ENCODE measurements at places on chromosomes 1 and 21.

DNA sequence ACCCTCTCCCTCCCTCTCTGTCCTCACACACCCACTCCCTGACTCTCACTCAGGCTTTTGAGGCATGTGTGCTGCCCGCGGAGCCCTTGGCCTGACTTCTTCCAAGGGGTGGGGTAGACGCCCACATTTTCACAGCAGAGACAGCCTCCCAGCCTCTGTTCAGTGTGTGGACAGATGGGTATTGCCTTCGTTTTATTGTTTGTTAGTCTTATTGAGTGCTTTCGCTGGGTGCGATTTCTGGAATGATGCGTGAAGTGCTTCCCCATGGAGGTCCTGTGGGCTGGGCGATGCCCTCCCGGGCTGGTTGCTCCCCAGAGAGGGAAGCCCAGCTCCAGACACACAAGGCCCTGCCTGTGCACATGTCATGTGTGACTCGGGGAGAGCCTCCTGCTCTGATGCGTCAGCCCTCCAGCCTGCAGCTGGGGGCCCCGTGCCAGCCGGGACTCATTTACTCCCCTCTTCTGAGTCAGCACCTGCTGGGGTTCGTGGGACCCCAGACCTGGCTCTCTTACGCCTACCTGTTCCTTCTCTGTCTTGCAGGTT lies 14.7 kb downstream of the PDXK start:
- DNase-seq: peak; percentile 74

- no peak for DNase-seq
Observed at GRCh38 chr1:238153939-238154338, 263.2 kb upstream of the ZP4 start.

DNA sequence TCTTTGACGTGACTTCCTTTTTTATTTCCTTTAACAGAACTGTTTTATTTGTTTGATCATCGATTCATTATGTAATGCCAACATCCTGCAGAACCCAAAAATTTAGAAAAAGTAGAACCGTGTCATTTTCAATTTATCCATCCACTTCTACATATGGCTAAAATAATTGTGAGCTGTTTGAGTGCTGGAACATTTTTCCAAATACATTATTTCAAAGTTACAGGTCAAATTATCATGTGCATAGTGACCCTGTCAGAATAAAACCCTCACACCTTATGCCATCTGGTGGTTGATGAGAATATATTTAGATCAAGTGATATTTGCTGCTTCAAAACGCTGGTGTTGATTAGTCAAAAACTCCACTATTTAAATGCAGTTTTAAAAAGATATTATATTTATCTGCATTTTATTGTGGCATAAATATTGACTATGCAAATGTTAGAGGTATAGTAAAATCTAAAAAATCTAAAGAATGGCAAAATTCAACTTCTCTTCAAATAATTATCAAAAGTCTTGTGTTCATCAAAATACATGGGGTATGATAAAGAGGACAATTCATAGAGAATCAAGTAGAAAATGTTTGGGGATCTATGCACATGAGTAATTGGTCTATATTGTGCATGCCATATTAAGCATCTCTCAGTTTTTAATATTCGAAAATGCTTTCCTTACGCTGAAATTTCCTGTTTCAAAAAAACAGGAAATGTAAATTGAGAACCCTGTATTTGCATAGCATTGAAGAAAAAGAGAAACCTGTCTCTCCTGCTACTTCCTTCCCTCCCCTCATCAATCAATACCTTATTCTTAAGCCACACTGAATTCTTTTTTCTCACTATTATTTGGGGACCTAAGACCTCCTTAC lies 39.7 kb downstream of the UBE2U start:
- DNase-seq: peak; percentile 45

GRCh38 chr1:206506405-206507283 lies 687 bp upstream of the RASSF5 start:
- DNase-seq: no peak

DNA sequence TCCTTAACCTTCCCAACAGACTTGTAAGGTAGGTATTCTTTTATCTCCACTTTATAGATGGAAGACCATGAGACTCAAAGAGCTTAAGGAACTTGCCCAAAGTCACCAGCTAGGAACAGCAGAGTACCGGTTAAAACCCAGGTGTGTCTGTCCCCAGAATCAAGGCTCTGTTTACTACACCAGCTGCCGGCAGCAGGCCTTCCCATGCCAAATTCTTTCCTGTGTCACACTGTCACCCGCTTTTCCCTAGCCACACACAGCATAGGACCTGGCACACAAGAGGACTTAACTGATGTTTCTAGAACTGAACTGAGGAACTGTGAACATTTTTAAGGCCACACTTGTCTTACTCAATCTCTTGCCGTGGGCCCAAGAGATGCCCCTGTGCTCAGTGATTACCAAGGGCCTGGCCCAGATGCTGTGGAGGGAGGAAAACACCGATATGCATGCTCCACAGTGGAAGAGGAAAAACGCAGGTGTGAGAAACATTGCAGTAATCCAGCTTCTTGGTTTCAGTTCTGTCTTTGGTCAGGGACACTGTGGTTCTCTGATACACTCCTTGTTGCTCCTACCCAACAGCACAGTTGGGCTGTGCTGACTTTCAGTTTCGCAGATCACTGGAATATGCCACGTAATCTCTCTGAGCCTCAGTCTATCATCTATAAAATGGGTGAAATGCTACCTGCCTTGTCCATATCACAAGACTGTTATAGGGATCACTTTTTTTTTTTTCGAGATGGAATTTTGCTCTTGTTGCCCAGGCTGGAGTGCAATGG lies 13.9 kb upstream of the LY9 start:
- DNase-seq: no peak

GRCh38 chr1:156693848-156694689 lies 11.3 kb downstream of the CRABP2 start:
- DNase-seq: no peak

- no peak for DNase-seq
Observed at GRCh38 chr1:98314601-98315000, 346.9 kb upstream of the SNX7 start.

DNA sequence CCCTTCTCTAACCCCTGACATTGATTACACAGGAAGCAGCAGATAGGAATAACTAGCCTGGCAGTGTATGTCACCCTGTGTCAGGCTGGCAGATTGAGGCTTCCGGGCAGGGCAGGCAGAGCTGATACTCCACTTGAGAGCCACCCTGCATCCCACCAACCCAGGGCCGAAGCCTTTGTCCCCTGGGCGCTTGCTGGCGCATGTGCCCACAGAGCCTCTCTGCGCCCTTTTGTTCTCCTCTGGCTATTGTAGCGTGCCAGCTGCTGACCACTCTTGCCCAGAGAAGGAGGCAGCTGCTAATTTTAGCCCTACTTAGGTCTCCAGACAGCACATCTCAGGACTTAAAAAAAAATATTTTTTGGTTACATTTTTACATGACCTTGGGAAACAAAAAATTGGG lies 304.9 kb downstream of the HHAT start:
- no peak for DNase-seq

- no peak for DNase-seq
Observed at GRCh38 chr1:15683345-15684039, 628 bp upstream of the PLEKHM2 start.

DNA sequence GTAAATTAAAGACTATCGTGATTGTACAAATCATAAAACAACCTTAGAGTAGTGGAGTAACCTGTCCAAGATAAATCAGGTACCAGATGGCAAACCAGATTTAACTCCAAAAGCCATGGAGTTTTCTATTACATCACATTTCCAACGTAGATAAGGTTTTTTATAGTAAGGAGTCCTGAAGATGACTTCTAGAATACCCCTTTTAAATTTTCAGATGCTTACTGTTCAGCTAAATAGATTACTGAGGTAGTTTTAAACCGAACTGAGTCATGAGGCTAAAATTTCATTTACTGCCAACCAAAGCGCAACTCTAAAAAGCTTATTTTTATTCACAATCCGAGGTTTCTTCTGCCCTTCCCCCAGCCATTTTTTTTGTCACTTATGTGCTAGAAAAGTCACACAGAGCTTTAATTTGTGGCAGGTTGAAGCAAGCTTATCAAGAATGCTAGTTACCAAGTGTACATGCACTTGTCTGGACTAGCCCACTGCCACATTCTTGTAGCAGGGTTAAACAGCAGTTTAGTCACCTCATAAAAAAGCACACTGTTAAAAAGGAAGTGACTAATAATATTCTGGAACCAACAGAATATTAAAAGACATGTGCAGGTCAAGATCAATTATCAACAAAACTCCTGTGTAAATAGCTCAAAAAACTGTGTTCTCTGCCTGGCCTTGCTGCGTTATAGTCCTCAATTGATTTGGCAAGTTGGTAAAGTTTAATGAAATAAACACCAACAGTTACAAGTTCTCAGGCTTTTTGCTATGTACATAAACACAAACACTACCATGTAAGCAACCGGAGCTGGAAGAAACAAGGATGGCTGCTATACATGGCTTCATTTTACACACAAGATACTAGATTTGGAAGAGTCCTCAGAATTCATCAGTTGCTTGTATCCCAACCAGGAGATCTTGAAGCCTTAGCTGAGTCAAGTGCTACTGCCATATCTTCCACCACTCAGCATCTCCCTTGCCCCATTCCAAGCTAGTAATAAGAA lies 180.3 kb upstream of the DMRTA2 start:
- DNase-seq: peak; percentile 67

DNA sequence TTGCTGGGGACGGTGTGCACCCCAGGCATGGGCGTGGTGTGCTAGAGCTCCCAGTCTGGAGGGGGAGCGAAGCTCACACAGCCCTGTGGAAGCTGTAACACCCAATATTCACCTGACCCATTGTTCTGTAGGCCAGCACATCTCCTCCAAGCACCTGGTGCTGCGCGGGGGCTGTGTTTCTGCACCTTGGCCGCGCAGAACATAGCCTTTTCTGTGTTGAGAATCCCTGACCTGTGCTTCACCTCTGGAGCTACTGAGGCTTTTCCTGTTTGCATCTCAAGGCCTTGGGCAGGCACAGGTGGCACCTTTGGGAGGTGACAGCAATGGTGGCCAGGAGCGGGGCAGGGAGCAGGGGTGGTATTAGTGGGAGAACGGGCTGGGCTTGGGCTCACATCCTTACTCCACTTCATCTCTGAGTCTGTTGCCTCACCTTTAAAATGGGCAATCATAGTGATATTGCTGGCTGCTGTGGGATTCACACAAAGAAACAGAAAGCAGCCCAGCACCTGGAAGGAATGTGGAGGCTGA lies 343.9 kb upstream of the AJAP1 start:
- DNase-seq: no peak

- no peak for DNase-seq
Observed at GRCh38 chr1:19936061-19936750, 12.8 kb upstream of the PLA2G2E start.

- no peak for DNase-seq
Observed at GRCh38 chr21:45558044-45558721, 15.9 kb upstream of the SLC19A1 start.

DNA sequence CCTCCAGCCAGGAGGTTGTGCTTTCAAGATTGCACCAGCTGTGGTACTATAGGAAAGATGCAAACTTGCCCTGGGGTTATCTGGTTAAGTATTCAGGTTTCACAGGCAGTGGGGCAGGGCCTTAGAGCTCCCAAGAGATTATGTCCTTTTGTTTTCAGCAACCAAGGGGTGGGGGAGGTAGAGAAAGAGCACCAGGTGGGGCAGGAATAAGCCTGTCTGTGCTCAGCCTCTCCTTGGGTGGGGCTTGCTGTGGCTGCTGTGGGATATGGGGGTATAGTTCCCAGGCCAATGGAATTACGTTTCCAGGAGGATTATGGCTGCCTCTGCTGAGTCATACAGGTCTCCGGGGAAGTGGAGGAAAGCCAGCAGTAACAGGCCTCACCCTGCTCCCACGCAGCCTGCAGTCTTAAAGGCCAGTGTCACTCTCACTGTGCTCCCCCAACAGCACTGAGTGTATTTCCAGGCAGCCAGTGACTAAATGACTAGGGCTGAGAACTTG lies 508.6 kb downstream of the RWDD3 start:
- DNase-seq: no peak

- DNase-seq: no peak
Observed at GRCh38 chr1:110094931-110095654, 17.1 kb upstream of the UBL4B start.

GRCh38 chr1:94339206-94339927 lies 78.8 kb upstream of the ABCD3 start:
- DNase-seq: no peak

DNA sequence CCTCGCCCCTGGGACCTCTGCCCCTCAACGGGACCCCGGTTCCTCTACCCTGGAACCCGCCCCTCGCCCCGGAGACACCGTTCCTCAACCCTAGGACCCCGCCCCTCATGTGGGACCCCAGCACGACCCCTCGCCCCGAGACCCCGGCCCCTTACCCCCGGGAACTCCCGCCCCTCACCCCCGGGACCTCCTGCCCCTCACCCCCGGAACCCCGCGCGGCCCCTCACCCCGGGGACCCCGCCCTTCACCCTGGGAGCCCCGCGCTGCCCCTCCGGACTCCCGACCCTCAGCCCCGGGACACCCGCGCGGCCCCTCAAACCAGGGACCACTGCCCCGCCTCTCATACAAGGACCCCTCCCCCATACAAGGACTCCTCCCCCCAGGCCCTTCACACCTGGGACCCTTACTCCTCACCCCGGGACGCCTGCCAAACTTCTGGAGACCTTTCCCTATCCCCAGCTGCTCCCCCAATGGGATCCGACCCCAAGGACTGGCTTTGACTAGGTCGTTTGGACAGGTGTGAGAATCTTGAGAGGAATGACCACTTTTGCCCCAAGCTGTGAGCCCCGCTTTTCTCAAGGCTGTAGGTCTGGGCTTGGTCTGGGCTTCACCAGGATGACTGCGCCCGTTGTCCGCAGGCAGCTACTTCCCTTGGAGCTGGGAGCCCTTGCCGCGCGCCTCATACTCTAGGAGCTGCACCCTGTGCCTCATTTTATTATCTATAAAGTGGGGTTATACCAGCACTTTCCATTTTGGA lies 843 bp downstream of the DIP2A start:
- peak; percentile 30 for DNase-seq

DNA sequence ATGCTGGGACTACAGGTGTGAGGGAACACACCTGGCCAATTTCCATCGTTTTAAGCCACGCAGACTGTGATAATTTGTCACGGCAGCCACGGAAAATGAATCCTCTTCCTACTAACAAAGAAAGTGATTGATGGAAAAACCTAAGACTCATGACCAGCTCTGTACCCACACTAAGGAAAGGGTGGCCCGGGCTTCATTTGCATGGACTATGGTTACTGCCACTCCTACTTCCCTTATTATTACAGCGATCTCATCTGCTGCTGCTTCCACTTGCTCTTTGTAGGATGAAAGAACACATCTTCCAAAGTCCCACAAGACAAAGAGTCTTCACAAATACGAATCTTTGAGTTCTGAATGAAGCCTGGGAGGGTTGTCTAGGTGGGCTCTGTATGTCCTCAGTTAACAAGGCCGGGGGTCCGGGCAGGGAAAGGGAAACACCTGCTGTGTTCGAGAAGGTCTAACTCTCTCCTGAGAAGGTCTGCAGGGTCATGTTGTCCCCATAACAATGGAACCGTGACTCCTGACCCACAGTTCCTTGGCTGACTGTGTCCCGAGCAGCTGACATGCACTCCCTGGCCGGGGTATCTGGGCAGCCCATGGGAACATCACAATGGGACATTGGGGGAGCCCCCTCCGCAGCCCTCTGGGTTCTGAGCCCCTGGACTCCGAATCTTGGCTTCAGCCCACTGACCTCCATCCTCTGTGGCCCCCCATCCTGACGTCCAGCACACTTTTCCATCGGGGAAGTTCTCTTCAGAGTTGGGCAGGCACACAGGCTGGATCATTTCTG lies 13.3 kb upstream of the TFF1 start:
- no peak for DNase-seq

- no peak for DNase-seq
Observed at GRCh38 chr1:62706985-62707743, 19.0 kb upstream of the DOCK7 start.

GRCh38 chr1:160344241-160344640 lies 1.1 kb downstream of the NCSTN start:
- DNase-seq: no peak

- DNase-seq: no peak
Observed at GRCh38 chr1:110059133-110059863, 11.2 kb downstream of the ALX3 start.

All from HFFc6 (cell line).